ENCODE measurements at places on chromosomes 7 and 10. TPM values are rescaled to one million over a fixed set of nuclear protein-coding genes. Genes with fewer than 3 reads are reported as not detected.

ZNF22 gene
- 48.8 TPM for total RNA-seq

DNA sequence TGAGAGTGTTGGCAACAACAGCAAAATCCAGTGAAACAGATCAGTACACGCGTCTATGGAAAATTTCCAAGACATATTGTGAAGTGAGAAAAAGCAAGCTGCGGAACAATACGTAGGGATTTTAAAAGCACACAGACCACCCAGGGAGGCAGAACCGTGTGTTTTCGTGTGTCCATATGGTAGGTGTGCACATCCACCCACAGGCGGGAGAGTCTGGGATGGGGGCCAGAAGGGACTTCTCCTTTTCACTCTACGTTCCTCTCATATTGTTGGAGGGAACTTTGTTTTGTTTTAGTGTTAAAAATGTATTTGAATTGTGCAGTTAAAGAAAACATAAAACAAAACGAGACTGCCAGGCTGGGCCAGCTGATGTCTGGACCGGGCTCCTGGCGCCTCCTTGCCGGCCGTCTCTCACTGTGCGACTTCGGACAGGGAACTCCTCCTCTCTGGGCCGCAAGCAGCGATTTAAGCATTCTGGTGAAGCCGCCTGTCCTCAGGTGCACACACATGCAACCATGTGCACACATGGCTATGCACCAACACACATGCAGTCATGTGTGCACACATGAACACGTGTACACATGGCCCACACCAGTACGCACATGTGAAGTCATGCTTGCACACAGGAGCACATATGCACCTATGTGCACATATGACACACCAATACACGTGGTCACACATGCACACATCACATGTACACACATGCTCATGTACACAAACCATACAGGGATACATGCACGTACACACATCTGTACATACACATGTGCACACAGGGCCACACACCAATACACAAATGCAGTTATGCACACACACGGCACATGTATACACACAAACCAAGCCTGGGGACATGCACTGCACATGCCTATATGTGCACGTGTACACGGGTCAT is 141.1 kb downstream of the ELFN1 start:
- DNase-seq, result no peak

NRG3 gene
- 23.1 TPM for total RNA-seq

DNA sequence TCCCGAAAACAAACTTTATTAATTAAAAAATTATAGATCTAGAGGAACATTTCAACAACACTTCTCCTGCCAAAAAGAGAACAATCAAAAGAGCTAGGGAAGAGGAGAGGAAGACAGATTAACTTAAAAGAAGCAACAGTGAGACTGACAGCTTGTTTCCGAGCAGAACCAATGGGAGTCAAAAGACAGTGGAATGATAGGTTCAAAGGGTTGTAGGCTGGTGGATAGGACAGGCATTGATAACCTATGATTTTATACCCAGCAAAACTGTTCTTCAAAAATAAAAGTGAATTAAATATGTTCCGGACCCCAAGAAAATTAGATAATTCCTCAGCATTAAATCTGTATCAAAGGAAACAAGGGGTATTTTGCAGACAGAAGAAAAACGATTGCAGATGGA is 207.6 kb downstream of the MAD1L1 start:
- DNase-seq, result no peak

DNA sequence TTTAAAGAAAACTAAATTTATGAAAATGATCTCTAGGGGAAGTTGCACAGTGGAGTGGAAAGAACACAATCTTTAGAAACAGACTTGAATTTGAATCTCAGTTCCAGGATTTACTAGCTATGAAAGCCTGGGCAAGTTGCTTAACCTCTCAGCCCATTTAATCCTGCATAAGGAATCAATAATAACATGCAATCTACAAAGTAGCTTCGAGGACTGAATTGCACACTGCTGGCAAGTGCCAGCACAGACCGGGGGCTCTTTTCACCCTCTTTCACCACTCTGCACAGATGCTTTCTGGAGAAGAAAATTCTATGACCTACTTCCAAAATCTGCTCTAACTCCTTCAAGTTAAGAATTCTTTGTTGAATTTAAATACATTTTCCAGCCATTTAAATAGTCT is 63.4 kb upstream of the ANK3 start:
- no peak for DNase-seq

SEPTIN7 gene
- 370 TPM for total RNA-seq

DNA sequence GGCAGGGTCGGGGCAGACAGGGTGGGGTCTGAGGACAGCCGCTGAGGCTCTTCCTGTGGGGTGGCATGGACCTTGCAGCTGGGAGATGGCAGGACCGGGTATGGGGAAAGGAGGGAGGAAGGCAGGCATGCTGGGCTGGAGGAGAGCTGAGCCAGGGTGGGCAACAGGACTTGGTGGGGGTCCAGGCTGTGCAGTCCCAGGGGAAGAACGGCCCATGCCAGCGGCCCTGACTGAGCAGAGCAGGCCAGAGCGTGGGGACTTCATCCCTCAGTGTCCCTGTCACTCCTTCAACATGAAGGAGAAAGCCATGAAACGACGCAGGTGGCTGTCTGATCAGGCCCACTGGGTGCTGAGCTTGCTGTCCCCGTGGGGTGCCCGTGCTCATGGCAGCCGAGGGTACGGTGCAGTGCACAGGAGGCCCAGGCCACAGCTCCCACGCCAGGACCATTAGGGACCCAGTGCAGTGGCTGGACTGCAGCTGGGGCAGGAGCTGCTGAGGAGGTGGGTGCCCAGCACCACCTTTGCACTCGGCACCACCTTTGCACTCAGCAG is 519.6 kb downstream of the PTPRN2 start:
- no peak for DNase-seq
